ENCODE measurements at places on chromosomes 1 and 21. TPM values are rescaled to one million over a fixed set of nuclear protein-coding genes. Genes with fewer than 3 reads are reported as not detected.

DNA sequence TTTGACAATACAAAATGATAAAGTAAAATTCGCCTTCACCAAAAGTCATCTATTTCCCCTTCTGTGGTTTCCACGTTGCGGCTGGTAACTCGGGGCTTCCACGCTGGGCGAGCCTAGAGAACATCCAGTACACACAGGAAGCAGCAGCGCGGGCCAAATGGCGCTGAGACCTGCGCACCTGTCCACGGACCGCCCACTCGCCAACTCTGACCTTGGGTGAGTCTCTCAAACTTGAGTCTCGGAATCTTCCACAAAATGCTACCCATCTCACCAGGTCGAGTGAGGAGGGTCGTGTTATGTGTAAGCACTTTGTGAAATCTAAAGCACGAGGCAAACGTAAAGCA, 820 bp upstream of the TTF2 start:
- no peak for DNase-seq

The SPAG17 gene
- total RNA-seq, result not detected

- DNase-seq, result peak; percentile 76
These were observed 76.4 kb downstream of the ST3GAL3 start for GRCh38 chr1:43783671-43784205.

- no peak for DNase-seq
These were observed 146.8 kb downstream of the PAPPA2 start for GRCh38 chr1:176609556-176610408.

DNA sequence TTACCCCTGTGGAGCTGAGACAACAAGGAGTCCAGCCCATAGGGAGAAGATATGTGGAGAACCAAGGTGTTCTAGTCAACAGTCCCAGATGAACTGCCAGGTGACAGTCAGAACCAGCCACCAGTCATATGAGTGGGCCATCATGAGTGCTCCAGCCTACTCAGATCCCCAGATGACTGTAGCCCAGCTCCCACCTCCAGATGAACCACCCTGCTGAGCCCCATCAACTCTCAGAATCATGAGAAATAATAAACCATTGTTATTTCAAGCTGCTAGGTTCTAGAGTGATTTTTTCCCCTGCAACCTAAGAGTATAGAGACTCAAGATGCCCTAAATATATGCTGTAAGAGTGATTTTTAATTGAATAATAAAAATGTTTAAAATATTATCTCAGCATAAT, 444.2 kb downstream of the GPATCH2 start:
- DNase-seq, result no peak

DNA sequence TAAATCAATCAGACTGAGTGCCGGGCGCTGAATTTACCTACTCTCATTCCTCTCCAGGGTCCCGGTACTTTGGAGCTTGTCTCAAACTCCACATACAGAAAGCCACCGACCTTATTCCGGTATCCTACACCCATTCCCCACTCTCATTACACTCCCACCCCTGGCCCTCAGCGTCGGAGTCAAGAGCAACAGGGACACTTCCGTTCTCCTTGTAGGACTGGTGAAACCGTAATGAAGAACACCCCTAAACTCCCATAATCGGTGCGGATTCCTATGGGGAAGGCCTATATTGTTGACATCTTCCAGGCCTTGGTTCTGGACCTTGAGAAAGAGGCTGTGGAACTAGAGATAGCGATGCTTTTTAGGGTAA, 798 bp downstream of the ZBED6 start:
- DNase-seq, result peak; percentile 39

GRCh38 chr21:40165773-40166070, 298.5 kb downstream of the PCP4 start:
- no peak for DNase-seq

DNA sequence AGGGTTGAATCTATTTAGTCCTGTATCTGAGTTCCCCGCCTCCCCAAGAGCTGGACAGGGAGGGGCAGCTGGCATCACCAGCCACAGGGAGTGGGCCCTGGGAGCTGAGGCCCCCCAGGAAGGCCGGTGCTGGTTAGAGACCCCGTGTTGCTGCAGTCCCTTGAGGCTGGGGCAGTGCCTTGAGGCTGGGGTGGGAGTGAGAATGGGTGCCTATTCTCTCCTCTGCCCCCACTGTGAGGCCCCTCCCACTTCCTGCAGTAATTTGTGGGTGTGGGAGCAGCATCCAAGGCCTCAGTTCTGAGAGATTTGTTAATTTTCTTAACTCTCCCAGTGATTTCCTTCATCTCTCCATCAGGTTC, 2.5 kb upstream of the TRAPPC3 start:
- no peak for DNase-seq

DNA sequence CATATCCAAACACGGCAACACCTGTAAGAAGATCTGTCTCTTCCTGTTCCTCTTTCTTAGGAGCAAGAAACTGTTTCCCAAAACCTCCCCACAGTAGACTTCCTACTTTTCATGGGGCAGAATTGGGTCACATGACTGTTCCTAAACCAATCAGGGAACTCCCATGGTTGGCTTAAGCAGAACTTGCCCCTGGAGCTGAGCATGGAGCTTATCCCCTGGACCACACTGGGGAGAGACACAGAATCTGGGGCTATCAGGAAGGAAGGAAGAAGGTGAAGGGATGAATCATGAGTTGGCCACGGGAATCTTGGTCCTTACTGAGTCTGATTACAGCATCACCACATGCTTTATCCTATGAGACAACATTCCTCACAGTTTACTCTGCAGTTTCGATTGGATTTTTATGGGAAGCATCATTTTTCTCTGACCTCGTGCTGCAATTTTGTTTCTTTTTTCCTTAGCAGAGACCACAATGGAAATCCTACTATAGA, 81.8 kb downstream of the CDC7 start:
- peak; percentile 13 for DNase-seq

The SSU72 gene
- total RNA-seq, result 65.9 TPM

DNA sequence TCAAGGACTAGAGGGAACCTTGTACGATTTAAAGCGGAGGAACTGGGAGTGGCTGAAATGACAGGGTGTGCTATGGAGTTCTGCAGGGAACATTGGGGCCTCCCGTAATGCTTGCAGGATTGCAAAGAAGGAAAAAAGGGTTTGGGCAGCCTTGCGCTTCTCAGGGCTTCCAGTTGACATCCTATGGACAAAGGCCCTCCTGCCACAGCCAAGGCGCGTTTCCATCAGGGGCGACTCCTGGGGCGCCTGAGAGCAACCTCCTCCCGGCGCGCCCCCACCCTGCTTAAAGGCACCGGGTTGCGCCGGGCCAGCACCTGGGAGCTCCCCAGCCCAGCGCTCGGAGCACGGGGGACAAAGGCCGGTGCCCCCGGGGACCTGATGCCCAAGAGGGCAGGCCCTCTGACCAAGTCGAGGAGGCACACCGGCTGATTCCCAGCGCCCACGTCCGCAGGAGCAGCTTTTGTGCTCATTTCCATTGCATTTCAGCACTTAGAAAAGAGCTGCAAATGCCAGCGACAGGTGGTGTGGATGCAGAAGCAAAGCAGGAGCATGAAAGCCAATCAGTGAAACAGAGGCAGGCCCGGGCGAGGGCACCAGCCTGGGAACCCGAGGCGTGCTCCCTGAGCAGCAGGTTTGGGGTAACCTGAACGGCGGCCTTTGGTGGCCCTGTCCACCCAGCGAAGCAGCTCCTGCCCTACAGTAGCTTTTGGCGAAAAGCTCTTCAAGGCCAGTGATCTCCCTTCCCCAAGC, 17.6 kb upstream of the RNF187 start:
- no peak for DNase-seq

GRCh38 chr1:244353551-244354091, 98.1 kb downstream of the ADSS2 start:
- peak; percentile 49 for DNase-seq

DNA sequence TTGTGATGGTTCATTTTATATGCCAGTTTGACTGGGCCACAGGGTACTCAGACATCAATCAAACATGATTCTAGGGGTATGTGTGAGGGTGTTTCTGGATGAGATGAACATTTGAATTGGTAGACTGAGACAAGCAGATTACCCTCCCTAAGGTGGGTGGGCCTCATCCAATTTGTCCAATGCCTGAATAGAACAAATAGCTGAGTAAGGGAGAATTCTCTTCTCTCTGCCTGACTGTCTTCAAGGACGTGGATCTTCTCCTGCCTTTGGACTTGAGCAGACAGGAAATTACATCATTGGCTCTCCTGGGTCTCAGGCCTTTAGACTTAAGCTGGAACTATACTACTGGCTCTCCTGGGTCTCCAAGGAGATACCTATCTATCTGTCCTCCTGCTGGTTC, 64.4 kb downstream of the SUSD4 start:
- DNase-seq, result no peak

DNA sequence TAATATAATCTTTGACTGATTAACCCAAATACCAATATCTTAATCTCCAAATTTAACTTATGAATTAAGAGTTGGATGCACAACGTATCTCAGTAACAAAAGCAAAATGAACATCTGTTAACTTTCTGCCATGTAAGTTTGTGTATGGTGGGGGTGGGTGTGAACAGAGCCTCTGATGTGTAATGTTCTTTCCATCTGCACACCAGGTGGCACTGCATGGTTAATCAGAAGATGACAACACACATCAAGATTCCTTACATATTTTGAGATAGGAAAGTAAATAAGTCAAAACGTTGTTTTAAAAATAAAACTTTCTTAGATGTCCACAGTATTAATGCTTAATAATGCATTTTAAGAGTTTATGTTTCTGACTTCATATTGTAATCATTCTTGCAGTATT, 251.9 kb downstream of the DPYD start:
- peak; percentile 5 for DNase-seq

The GPR161 gene
- 11.9 TPM for total RNA-seq

DNA sequence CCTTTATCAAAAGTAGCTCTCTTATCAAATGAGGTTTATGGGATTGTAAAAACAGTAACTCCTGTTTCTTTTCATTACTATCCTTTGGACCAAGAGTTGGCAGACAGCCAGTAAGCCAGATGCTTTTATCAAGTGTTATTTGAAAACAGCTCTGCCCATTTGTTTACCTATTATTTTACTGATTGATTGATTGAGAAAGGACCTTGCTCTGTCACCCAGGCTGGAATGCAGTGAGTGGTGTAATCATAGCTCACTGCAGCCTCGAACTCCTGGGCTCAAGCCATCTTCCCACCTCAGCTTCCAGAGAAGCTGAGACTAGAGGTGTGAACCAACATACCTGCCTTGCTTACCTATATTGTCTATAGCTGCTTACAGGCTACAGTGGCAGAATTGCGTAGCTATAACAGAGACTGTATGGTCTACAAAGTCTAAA, 3.6 kb downstream of the PRKAB2 start:
- DNase-seq, result no peak

GRCh38 chr1:18998016-18998724, 41.7 kb upstream of the IFFO2 start:
- no peak for DNase-seq

DNA sequence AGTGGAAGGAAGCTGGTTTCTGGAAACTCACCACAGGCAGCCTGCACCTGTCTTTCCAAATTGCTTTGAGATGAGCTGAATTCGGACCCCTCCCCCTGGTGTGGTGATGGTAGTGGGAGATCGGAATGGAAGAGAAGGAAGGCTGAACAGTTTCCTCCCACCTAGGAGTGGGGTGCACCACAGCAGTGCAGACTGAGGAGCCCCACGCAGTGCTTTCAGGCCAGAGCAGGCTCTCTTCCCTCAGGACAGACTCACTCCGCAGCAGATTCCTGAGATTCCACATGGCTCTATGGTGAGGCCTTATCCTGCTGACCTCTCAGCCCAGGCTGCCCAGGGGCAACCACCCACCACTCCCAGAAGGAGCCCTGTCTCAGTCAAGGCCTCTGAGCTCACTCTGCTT, 80.9 kb downstream of the ATP1A1 start:
- DNase-seq, result no peak

GRCh38 chr21:45262041-45262581, 25.6 kb downstream of the POFUT2 start:
- DNase-seq, result no peak

GRCh38 chr1:66452162-66452561, 81.8 kb upstream of the SGIP1 start:
- no peak for DNase-seq

GRCh38 chr1:229657993-229658755, 32.1 kb downstream of the URB2 start:
- DNase-seq, result no peak

The CNR2 gene
- total RNA-seq, result not detected

DNA sequence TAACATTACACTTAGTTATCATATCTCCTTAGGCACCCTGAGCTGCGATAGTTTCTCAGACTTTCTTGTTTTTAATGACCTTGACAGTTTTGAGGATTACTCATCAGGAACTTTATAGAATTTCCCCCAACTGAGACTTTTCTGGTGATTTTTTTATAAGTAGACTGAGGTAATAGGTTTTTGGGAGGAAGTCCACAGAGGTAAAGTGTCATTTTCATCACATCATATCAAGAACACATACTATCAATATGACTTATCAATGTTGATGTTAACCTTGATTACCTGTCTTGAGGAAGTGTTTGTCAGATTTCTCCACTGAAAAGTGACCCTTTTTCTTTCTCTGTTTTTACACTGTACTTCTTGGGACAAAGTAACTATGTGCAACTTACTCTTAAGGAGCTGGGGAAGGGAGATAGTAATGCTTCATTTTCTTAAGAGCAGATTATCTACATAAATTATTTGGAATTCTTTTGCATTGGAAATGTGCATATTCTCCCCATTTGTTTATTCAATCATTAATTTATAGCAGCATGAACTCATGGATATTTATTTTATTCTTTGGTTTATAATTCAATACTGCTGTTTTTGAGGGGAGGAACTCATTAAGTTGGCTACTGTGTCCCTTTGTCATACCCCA, 72.8 kb upstream of the HSD17B7 start:
- no peak for DNase-seq

DNA sequence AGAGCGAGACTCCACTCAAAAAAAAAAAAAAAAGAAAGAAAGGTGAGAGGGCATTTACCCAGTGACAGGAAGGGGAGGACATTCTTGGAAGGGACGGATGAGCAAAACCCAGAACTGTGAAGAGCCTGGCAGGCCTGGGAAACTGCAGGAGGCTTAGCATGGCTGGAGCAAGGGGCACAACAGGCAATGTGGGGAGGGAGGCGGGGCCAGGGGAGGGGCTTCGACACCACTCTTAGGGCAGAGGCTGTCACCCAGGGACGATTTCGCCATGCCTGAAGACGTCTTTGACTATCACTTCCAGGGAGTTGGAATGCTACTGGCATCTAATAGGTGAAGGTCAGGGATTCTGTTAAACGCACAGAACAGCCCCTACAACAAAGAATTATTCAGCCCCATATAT, 184.0 kb downstream of the HUNK start:
- no peak for DNase-seq

The FAM131C gene
- total RNA-seq, result 0.13 TPM

- DNase-seq, result no peak
These were observed at the start of gene KCND3 for GRCh38 chr1:111989531-111990025. TSS of gene KCND3 (minus strand) at chr1:111989668.

DNA sequence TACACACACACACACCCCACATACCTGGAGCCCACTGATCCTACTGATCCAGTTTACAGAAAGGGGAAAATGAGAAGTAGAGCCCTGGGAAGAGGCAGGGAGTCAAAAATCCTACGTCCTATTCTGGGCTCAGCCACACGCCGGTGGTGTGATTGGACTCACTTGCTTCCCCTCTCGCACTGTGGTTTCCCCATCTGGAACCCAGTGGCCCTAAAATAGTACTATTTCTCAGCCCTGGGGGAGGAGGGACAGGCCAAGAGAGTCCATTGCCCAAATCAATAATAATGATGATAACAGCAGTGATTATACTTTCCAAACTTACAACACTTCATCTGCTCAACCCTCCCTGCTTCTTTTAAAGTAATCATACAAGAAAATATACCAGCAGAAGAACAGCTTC, 2.9 kb upstream of the PIGR start:
- no peak for DNase-seq

The SLFNL1 gene
- 0.25 TPM for total RNA-seq

The CD101 gene
- 0.39 TPM for total RNA-seq
